ENCODE measurements at places on chromosomes 16 and 17.

- DNase-seq, result no peak
These were observed 1860.3 kb downstream of the TP53TG3F start for GRCh38 chr16:35319536-35320192.

DNA sequence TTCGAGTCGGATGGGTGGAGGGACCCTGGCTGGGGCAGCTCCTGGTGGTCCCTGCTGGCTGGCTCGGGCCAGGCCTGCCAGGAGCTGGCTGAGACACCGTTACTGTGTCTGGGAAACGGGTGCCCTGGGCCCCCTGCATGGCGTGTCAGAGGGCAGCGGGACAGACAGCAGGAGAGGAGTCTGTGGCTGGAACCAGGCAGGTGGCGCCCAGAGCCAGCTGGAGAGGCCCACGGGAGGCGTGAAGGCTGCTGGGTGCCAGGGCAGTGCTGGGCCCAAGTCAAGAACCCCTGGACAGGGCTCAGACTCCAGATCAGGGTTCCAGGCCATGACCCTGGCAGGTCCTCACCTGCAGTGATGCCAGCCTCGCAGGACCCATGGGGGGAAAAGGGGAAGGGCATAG is 16.6 kb downstream of the SOX8 start:
- DNase-seq, result no peak

GRCh38 chr17:29412780-29413565 is 22.8 kb downstream of the TAOK1 start:
- DNase-seq, result no peak

GRCh38 chr17:68431661-68432071 is 25.6 kb downstream of the WIPI1 start:
- DNase-seq, result peak; percentile 20

Measured in activated T-helper 1 cell treated with Interleukin-2 at 50 U/mL for 16 hours (primary cell).